ENCODE measurements at places on chromosomes 1 and 21. TPM values are rescaled to one million over a fixed set of nuclear protein-coding genes. Genes with fewer than 3 reads are reported as not detected.
A peak's percentile ranks its signal among the peaks of the same experiment; 100 is the strongest.

DNA sequence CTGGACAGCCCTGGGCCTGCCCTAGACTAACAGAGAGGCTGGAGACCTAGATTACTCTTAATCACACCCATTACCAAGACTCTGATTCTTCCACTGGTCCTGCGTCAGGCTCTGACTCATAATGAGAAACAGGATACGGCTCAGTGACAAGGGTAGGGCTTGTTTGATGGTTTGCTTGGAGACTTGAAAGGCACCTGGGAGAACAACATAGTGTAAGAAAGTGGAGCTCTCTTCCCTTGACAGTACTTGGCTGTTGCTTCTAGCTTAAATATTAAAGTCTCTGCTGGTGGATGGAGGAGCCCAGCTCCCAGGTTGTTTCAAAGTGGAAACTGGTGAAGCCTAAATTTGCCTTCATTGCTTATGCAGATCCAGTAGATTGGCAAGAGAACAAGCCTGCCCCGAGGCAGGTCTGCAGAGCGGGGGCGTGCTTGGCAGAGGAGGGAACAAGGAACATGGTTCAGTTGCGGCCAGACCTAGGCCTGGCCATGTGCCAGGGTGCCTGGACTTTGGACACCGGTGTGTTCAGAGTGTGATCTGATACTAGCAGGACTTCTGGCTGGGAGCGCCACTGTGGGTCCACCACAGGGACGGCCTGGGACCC, 480.6 kb downstream of the CAMTA1 start:
- peak; percentile 93 for ATAC-seq

The RGS1 gene
- 1.7 TPM for total RNA-seq

GRCh38 chr1:115073298-115074087, 15.8 kb downstream of the TSPAN2 start:
- no peak for ATAC-seq

GRCh38 chr1:179089827-179090482, 8.1 kb downstream of the TOR3A start:
- ATAC-seq: no peak

DNA sequence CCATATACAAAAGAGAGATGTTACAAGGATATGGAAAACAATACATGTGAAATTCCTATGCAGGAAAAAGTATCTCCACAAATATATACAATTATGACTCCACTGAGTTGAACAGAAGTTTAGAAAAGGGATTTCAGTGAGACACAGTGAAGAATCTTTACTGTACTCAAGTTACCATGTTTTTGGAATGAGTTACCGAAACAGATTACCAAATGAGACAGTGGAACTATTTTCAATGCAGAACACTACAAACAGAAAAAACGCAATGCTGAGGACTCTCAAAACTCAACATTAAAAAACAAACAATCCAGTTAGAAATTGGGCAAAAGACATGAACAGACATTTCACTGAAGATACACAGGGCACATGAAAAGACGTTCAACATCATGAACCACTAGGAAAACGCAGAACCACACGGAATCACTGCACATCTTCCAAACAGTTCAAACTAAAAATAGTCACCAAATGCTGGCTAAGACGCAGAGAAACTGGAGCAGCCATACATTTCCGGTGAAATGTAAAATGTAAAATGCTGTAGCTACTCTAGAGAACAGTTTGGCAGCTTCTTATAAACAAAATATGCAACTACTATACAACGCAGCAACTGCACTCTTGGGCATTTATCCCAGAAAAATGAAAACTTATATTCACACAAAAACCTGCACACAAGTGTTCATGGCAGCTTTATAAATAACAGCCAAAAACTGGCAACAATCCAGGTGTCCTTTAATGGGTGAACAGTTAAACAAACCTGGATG, 118.7 kb downstream of the UBR4 start:
- ATAC-seq: no peak

DNA sequence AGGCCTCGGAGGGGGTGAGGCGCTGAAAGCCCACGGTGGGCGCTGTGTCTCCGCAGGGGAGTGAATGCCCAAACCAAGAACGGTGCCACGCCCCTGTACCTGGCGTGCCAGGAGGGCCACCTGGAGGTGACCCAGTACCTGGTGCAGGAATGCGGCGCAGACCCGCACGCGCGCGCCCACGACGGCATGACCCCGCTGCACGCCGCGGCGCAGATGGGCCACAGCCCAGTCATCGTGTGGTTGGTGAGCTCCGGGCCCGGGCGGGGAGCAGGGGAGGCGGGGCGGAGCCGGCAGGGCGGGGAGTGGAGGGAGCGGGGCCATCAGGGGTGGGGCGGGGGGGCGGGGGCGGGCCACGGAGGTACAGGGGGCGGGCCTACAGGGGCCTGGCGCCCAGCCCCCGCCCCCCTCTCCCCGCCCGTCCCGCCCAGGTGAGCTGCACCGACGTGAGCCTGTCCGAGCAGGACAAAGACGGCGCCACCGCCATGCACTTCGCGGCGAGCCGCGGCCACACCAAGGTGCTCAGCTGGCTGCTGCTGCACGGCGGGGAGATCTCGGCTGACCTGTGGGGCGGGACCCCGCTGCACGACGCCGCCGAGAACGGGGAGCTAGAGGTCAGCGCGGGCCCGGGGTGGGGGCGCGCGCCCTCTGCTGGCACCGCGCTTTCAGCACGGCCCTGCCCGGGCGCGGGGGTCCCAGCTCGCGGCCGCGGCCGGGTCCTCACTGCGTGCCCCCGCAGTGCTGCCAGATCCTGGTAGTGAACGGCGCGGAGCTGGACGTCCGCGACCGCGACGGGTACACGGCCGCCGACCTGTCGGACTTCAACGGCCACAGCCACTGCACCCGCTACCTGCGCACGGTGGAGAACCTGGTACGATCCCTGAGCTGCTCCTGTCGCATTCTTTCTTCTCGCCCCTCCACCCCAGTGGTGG, 15.9 kb downstream of the ESPN start:
- ATAC-seq: peak; percentile 77

DNA sequence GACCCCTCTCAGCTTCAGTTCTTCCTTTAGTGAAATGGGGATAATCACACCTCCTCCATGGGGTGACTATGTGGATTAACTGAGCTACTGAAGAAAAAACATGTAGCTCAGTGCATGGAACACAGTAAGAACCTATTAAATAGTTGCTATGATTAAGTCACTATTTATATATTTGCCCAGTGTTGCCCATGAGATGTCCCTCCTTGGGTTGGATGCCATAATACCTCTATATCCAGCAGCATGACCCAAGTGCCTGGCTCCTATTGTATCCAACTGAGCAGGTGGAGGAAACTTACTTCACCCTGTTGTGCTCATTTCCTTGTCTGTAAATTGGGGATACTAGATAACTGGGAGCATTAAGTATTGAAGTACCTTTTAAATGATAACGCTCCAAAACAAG, 47.1 kb upstream of the CYP2J2 start:
- ATAC-seq: no peak

The HAO2 gene
- not detected for total RNA-seq

DNA sequence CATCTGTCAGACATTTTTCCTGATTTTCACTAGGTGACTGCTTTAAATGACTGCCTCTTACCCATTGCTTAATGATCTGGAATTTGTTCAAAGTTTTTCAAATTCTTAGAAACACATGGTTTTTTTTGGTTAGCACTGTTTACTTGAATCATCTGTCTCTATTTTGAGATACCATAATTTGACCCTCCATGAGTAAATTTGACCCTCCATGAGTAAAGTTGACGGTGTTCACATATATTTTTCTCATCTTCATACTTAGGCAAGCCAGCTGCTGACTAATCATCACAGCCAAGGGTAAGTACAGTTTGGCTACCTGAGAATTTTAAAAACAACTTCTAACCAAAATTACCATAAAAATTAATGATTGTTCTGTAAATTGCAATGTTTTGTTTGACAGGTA, 586.5 kb downstream of the PTBP2 start:
- no peak for ATAC-seq

The SELP gene
- total RNA-seq: 5.3 TPM

GRCh38 chr1:77438236-77438913, 156.6 kb downstream of the AK5 start:
- ATAC-seq: no peak

The VTCN1 gene
- 1.0 TPM for total RNA-seq

The TRIM45 gene
- total RNA-seq: 1.8 TPM

DNA sequence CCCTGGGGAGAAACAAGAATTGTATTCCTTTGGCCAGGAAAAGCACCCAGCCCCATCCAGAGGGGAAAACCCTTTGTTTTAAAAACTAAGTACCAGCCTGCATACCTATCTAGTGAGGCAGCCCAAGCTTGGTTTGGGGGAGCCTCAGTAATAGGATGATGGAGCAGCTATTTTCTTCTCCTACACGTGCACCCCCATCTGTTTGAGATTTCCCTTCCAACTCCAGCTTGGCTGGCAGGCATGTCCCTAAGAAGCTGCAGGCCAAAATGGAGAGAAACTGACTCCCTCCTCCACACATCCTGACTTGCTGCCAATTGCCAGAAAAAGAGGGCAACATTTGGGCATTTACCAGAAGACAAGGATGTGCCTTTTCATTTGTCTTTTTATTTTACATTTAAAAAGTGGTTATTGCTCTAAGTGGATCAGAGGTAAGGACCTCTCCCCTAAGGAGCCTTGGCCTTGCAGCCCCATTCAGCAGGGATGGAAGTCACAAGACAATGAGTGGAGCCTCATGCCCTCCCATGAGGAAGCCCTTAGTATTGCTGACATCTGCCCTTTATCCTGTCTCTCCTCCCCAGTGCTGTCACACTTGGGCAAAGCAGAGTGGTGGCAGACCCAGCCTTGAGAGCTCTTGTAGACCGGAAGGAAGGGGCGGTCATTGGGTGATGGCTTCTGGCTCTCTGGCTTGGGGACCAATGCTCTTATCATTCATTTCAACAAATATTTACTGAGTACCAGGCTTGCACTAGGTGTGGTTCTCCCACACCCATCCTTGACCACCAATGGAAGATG, 8.6 kb downstream of the FNDC5 start:
- ATAC-seq: no peak

DNA sequence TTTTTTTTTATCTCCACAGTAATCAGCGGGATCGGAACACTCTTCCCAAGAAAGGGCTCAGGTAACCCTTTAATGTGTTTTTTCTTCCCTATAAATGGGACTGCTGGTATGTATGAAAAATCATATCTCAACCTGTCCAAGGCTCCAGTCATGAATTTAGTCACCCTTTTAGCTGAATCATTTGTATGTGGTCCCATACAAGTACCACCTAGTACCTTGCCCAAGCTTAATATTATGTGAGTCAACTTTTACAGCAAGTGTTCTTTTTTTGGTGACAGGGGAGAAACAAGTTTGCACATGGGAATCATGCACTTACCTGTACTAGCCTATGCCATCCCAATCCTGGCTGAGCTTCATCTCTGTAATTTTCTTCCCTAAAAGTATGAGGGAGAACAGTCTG, 43.7 kb upstream of the IPO9 start:
- peak; percentile 83 for ATAC-seq
